ENCODE measurements at places on chromosomes 11 and 22.

GRCh38 chr11:118913411-118914125 is 12.2 kb downstream of the BCL9L start:
- DNase-seq: no peak

DNA sequence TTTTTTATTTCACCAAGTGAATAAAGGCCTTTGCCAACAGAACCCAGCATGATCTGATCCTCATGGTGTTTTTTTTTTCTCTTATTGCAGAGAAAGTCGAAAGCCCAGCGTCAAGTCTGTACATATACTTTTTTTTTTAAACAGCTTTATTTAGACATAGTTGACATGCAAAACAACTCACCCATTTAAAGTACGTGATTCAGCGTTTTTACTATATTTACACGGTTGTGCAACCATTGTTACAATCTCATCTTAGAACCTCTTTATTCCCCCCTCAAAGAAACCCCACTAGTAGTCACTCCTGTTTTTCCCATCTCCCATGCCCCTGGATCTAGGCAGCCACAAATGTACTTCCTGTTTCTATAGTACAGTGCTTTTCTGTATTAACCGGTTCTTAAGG is 20.6 kb upstream of the AP1B1 start:
- DNase-seq: no peak

GRCh38 chr11:114258696-114259095 is 37.5 kb upstream of the NNMT start:
- DNase-seq: no peak

DNA sequence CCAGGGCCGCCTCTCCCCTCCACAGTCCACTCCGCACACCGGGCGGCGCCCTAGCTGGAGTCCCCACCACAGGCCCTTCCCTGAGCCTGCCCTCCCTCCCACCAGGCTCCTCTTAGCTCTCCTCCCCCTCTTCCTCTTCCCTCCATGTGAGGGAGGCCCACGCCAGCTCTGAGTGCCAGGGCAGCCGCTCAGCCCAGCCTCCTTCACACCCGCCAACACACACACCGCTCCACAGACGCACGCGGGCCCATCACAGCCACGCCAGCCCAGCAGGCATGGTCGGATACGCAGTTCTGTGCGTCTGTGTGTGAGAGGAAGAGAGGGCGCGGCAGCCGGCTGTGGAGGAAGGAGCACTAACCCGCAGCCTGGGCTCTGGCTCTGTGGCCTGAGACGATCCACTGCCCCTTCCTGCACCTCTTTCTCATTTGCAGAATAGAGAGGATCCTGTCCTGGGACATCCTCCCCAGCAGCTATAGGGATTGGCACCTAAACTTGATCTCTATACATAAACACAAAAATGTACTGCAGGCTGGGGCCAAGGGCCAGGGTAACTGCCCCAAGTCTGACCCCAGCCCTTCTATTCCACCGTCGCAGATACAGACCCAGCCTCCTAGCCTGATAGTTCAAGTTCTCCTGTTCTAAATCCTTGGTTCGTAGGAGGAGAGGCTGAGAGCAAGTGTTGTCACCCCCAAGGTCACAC is 3.5 kb downstream of the CHRM4 start:
- DNase-seq: no peak

GRCh38 chr22:39715778-39716495 is 145.4 kb downstream of the CACNA1I start:
- no peak for DNase-seq

- no peak for DNase-seq
Measured at GRCh38 chr11:65610404-65610803, 3.6 kb downstream of the MAP3K11 start.

- DNase-seq: peak; percentile 63
Measured at GRCh38 chr11:64553554-64554201, 37.3 kb upstream of the SLC22A12 start.

GRCh38 chr11:86427441-86427840 is 52.8 kb downstream of the CCDC81 start:
- DNase-seq: no peak

DNA sequence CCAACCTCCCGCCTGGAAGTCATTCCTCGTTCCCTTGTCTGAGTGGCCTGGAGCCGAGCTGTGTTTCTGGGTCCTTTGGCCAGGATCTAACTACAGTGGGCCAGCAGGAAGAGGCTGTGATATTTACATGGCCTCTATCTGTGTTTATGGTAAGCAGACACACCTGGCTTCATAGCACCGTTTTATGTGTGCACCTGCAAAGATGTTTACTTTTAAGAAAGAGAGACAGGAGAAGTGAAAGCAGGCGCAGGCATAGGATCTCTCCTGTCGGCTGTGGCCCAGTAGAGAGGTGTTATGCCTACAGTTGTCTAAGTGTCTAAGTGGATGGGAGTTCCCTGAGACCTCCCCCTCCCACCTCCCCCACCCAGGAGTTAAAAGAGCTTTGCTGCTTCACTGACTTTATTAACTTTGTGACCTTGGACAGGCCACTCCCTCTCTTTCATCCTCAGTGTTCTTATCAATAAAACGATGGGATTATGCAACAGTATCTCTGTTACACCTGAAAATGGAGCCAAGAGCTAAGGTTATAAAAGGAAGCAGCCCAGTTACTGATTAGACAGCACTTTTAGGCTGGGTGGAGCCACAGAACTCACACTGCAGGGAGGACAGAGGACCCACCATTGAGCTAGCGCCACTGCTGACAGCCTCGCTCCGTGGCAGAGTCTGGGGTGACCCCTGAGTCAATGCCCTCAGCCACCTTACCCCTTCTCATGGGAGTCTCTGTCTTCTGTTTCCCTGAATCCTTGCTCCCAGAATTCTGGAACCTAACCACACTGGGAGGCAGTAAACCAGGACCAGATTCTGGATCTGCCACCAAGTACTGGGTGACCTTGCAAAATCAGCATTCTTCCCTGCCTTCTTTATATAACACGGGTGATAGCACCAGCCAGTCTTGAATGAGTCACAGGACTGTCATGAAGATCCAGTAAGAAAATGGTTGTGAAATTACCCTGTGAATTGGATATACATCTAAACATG is 22.0 kb downstream of the ST14 start:
- DNase-seq: peak; percentile 82

DNA sequence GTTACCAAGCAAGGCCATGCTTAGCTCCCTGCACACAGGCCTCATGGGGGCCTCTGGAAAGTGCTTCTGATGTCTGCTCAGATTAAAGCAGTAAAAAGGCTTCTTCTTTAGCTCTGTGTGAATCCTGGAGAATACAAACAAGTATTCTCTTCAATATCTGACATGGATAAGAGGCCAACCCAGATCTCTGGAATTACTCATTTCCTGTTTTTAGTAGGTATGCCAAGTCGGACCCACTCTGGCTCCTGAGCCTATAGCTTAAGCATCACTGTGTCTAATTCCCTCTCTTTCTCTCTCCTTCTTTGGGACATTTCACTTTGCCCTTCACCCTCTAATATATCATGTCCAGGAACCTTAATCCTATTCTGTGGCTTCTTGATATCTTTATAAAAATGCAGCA is 529.6 kb upstream of the CCDC90B start:
- DNase-seq: peak; percentile 34

DNA sequence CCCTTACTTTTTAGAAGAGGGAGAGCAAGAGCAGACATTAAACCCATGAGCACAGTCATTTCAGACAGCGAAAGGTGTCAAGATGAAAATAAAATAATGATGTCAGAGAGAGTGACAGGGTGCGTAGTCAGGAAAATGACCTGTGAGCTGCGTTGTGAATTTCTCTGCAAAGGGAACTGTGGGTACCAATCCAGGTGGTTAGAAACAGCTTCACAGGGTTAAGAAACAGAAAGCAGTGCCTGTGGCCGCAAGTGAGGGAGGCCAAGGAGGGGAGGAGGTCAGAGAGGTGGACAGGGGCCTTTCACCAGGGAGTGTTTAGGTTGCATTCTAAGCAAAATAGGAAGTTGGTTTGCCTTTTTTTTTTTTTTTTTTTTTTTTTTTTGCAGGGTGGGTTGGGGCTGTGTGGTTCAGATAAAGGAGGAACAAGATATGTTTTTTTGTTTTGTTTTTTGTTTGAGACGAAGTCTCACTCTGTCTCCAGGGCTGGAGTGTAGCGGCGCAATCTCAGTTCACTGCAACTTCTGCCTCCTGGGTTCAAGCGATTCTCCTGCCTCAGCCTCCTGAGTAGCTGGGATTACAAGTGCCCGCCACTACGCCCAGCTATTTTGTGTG is 7.9 kb downstream of the TIGD3 start:
- DNase-seq: no peak

GRCh38 chr22:17086296-17086695 is 1.5 kb downstream of the IL17RA start:
- no peak for DNase-seq

GRCh38 chr11:130726234-130727037 is 189.8 kb downstream of the SNX19 start:
- no peak for DNase-seq

DNA sequence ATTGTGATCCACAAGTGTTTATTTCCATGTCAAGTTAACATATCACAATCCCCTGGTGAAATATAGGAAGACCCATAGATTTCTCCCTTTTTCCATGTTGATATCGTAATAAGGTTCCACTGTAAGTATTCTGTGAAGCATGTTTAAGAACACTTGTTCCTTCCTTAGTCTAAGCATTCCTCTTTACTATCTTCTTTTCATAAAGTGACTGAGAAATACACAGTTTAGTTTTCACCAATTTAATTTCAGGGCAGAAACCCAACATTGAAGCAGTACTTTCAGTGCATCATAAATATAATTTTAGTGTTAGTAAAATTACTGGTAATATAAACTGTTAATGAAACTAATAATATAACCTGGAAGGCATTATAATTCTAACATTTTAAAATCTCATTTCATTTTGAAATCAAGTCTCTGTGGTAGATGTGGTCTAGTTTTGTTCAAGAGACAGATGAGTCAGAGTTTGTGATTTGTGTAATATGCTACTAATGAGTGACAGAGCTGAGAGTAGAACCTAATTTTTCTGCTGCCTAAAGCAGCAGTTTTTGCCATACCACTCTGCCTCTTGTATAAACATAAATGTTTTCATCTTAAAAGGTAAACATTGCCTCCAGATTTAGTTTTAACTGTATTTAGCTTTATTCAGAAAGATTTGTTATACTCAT is 79.4 kb downstream of the ATM start:
- peak; percentile 42 for DNase-seq

DNA sequence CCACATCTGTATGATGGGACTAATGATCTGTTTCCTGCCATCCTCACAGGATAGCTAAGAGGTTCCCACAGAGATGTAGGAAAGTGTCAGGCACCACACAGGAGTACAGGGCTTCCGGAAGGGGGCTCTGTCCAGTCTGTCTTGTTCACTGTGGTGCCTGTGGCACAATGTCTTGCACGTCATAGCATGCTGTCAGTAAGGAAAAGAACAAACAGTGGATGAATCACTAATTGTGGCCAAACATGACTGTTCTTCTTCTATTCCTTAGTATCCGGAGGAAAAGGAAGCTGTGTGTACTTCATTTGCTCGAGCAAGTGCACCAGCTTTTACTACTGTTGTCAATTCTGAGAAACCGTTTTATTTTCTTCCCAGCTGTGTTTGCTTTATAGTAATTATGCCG is 73.4 kb upstream of the YWHAH start:
- peak; percentile 95 for DNase-seq

- no peak for DNase-seq
Measured at GRCh38 chr11:119793335-119793984, 64.5 kb upstream of the NECTIN1 start.

DNA sequence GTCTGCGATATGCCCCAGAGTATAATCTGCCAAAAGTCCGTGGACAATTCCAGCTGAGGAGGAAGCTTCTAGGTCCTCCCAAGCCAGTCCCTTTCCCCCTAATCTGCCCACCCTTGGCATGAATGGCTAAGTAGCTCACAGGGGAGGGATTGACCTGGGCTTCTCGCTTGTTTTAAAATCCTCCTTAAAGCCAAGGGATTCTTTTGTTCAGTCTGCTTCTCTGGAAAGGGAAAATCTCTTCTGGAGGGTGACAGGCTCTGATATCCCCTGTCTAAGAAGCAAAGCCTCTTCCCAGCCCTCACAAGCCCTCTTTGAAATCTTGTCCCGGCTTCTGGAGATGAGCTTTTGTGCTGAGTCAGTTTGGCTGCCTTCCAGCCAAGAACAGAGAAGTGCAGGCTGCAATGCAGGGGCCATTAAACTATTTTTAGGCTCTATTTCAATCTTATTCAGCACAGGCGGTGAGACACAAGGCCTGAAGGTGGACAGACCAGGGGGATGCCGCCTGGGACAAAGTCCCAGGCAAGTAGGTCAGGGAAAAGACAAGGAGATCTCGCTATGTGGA is 23.9 kb downstream of the NEFH start:
- peak; percentile 31 for DNase-seq

DNA sequence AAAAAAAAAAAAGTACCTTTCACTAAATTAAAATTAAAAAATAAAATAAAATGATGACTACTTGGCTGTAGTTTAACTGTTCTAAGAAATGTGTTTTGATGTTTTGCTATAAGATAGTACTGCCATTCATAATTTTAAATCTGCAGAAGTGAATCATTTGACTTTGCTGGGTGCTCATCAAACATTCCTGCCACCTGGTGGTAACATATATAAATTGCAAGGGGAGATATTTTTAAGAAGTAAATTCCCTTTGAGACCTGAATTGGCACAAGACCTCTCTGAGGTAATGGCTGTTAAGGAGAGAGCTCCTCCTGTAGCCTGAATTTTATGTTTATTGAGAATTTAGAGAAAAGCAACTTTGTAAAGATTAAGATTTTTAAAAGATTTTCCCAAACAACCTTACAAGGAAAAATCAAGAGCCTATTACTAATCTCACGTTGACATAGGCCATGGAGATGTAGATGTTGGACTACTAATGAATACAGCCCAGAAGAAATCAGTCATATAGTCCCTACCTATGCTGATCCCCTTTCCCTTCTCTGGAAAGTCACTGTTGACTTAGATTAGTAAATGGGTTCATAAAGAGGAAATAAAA is 11.9 kb upstream of the NARS2 start:
- DNase-seq: peak; percentile 48

DNA sequence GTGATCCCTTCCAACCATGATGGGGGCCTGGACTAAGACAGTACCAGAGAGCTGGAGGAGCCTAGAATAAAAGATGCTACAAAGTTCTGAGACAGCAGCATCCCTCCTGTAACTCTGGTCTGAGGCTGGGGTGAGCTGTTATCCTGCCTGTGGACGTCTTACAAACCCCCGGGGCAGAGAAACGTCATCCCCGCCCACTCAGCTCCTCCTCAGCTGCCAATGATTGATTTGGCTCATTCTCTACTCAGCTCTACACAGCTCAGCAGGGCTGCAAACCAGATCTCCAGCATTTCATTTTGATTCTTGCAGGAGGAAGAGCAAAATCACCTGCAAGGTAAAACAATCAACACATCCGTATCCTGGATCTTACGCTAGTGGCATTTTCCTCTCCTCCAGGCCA is 55.5 kb downstream of the CSNK2A3 start:
- peak; percentile 4 for DNase-seq

GRCh38 chr11:15175831-15176230 is 61.1 kb downstream of the INSC start:
- no peak for DNase-seq

Measured in ELR (cell line).